ENCODE measurements at places on chromosomes 12 and 14.

DNA sequence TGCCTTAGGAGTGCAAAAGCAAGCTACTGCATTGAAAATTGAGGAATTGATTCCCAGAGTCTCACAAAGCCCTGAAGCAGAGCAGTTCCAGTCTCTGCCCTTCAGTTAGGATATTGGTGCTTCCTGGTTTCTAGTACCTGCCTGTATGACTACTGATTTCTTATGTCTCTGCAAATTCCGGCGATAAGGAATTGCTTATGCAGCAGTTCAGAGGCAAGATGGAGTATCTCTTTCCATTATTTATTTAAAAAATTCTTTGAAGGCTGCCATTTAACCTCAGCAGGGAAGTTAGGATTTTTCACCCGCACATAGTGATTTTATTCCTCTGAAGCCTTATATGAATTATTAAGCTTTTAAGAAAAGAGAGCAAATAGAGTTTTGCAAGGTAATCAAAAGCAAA, 184.9 kb upstream of the SSTR1 start:
- no peak for DNase-seq

GRCh38 chr14:78595797-78596196, 425.6 kb downstream of the NRXN3 start:
- no peak for DNase-seq

GRCh38 chr12:104710940-104711689, 247.0 kb downstream of the SLC41A2 start:
- peak; percentile 60 for DNase-seq

- peak; percentile 24 for DNase-seq
Observed at GRCh38 chr14:102693006-102693755, 84.1 kb upstream of the TRAF3 start.

- DNase-seq: no peak
Observed at GRCh38 chr14:98085751-98086150, 1186.2 kb downstream of the BCL11B start.

DNA sequence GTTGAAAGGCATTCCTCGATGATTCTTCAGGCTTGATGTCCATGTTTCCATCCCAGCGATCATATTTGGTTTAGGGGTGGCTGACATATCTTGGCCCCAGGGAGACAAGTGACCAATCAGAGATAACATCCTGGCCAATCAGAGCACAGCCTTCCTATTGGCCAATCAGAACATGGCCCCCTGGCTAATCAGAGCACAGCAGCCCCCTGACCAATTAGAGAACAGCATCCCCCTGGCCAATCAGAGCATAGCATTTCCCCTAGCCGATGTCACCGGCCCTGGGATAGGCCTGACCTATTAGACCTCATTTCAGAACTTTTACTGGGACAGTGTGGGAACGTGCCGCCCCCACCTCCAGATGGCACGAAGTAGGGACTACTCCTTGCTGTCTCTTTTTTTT, 182.2 kb downstream of the AACS start:
- no peak for DNase-seq
